ENCODE measurements at places on chromosomes 11 and 22.
A peak's percentile ranks its signal among the peaks of the same experiment; 100 is the strongest.

- peak; percentile 61 for DNase-seq
These were observed 7.7 kb downstream of the ARAP1 start for GRCh38 chr11:72744474-72744873.

GRCh38 chr22:23817146-23817545 lies 21.7 kb downstream of the DERL3 start:
- DNase-seq = no peak

DNA sequence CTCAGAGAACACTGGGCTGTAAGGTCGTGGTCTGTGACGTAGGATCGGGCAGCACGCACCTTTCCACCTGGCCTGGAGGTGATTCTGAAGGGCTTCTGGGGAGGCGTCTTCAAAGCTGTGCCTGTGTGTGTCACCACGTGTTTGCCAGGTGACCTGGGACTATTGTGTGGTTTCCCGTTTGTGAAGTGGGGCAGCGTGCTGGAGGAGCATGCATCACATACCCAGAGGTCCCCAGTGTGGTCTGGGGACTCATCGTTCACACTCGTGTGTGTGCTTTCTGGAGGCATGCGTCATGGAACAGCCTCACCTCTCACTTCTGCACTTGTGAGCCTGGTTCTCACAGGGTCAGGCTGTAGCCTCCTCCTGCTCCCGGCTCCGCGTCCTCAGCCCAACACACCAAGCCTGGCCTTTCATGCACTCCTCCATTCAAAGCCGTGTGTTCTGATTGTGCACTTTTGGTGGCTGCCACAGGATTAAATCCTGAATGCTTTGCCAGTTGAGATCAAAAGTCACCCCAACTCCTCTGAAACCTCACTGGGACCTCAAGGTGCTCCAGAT lies 106.3 kb downstream of the KCNQ1OT1 start:
- DNase-seq = no peak

- DNase-seq = no peak
These were observed 44.9 kb downstream of the ARHGAP8 start for GRCh38 chr22:44797181-44797725.

DNA sequence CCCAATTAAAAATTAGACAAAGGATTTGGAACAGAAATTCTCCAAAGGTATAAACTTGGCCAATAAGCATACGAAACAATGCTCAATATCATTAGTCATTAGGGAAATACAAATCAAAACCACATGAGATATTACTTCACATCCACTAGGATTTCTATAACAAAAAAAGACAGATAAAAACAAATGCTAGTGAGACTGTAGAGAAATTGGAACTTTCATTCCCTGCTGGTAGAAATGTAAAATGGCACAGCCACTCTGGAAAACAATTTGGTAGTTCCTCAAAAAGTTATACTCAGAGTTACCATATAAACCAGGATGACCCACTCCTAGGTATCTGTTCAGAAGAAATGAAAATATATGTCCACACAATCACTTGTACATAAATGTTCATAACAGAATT lies 71.6 kb downstream of the RPL27A start:
- DNase-seq = no peak

DNA sequence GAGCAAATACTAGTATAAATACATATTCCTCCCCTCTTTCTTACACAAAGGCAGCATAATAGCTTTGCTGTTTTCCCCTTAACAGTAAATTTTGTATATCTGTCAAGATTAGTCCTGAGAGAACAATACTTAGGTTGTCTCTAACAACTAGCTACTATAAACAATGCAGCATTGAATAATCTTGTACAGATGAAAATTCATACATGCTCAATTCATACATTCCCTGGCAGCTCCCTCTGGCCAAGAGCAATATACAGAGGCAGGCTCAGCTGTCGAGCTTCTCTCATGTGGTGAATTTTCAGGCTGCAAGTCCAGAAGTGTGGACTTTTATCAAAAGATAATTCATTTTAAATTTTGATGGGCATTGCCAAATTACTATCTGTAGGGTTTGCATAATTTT lies 81.2 kb upstream of the PTH start:
- no peak for DNase-seq

DNA sequence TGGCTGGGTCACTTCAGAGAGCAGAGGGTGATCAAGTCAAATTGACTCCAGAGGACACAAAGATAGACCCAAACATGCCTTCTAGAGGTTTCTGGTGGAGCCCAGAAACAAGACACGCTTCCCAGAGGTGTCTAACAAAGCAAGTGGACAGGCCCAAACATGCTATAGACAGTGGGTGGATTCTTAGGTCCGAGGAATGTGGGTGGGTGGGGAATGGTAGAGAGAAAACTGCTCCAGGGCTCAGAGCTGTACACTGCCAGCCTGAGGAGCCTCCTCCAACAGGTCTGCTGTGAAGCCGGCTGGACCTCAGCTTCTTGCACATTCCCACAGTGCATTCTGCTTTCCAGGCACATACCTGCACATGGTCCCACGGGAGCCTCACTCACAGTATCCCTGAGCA lies 116.8 kb upstream of the NECTIN1 start:
- no peak for DNase-seq

DNA sequence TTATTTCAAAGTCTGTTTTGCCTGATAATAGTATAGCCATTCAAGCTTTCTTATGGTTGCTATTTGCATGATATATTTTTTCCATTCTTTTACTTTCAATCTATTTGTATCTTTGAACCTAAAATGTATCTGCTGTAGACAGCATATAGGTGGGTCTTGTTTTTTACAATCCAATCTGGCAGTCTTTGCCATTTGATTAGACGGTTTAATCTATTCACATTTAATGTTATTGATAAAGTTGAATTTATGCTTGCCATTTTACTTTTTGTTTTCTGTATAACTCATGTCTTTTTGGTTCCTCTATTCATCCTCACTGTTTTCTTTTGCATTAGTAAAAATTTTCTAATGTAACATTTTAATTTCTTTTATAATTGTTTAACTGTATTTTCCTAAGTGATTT lies 37.4 kb downstream of the MMP20 start:
- DNase-seq = no peak

GRCh38 chr22:21026783-21027692 lies 5.3 kb downstream of the SLC7A4 start:
- DNase-seq = peak; percentile 85

DNA sequence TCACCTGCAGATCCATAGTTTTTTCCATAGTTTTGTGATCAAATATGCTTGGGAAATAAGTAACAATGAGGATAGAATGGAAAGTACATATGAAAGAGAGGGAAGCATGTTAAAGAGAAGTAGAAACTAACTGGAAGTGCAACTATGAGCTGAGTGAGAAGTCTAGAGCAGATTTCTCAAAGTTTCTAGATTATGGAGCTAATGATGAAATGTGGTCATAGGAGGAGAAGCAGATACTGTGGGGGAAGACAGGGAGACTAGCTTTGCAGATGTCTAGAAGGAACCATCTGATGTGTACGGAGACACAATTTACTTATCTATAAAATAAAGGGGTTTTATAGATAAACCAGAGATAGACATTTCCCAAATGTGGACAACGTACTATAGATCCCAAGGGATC lies 37.1 kb downstream of the RELT start:
- no peak for DNase-seq

DNA sequence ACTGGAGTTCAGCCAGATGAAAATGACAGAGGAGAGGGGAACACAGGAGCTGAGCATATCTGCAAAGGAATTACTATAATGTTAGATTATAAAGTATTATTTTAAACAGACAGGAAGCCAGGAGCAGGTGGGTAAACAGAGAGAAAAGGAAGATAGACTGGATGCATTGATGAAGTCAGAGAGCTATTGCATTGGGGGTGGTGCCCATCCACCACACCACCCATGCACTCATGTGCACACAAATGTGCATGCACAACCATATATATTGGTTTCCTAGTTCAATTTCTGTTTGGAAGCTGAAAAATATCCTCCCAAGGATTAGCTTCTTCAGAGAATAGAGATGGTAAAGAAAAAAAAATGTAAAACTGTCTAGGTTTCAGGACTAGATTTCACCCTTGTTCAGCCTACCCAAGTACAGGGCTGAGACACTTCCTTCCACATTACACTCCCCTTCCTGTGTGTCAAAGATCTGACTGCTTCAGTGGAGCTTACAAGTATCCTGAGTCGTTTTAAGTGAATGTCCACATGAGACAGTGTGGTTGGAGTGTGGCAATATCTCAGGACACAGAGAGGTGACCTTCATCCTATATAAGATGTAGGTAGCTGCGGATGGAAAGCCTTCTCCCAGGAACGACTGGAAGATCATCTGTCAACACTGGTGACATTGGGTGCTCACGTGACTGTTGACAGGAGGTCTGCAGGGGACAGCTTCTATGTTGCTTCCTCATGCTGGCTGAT lies 12.2 kb upstream of the SMPD1 start:
- no peak for DNase-seq

DNA sequence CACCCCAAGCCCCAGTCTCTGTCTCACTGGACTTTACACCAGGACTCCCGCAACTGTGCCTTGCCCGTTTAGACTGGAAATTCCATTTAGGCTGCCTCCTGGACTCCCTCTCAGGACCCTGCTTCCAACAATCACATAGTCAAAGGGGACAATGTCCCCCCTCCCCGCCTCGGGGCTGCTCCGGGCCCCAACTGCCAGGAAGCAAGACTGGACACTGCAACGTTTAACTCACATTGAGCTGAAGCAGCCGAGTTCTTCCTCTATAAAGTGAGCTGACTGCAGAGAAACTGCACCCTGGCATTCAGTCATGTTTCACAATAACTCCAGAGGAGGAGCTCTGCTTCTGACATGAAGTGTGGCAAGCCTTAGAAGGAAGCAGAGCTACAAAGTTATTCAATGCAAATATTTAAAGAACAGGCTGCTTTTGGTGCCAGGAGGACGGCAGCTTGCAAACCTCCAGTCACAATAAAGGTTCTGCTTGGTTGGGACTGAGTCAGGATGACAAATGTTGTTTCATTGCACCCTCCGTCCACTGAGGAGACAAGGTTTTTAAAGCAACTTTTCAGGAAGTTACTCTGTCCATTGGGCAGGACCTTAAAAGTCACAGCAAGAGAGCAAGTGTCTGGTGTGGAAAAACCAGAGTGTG lies 19.9 kb downstream of the PACSIN2 start:
- DNase-seq = peak; percentile 63

DNA sequence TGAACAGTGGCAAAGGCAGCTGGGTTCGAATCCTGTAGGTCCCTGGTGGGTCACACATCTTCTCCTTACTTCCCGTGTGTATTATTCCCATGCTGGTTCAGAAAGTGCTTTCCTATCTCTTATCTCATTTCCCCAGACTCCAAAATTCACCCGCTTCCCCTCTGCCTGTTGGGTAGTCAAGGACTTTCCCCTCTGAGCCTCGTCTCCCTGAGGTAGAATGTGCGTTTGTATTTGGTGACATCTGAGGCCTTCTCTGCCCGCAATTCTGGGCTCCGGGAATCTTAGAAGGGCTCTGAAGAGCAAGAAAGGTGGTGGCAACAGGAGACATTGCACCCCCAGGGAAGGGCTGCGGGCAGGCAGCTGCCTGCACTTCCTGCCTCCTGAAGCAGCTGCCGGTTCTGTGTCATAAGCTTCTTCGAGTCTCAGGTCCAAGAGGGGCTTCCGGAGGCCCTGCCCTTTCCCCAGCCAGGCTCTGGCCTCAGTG lies 5.9 kb downstream of the LRRC32 start:
- no peak for DNase-seq

GRCh38 chr11:73139476-73140198 lies 2.5 kb downstream of the FCHSD2 start:
- no peak for DNase-seq

GRCh38 chr11:111974446-111974845 lies 37.3 kb downstream of the DIXDC1 start:
- no peak for DNase-seq

- no peak for DNase-seq
These were observed 206.4 kb upstream of the E2F8 start for GRCh38 chr11:19447150-19447566.

- DNase-seq = no peak
These were observed 1190.3 kb upstream of the RAG2 start for GRCh38 chr11:37788141-37788877.

DNA sequence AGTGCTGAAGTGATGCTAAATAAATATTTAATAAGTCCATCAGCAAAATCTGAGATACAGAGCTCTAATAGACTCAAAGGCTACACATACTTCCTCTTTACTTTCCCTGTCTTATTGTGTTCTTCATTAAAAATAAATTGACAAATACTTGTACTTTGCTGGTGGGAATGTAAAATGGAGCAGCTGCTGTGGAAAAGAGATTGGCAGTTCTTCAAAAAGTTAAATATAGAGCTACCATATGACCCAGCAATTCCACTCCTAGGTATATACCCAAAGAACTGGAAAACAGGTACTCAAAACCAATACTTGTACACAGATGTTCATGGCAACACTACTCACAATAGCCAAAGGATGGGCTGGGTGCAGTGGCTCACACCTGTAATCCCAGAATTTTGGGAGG lies 76.0 kb downstream of the RBFOX2 start:
- no peak for DNase-seq

- no peak for DNase-seq
These were observed 29.7 kb upstream of the KRTAP5-6 start for GRCh38 chr11:1667121-1667850.

DNA sequence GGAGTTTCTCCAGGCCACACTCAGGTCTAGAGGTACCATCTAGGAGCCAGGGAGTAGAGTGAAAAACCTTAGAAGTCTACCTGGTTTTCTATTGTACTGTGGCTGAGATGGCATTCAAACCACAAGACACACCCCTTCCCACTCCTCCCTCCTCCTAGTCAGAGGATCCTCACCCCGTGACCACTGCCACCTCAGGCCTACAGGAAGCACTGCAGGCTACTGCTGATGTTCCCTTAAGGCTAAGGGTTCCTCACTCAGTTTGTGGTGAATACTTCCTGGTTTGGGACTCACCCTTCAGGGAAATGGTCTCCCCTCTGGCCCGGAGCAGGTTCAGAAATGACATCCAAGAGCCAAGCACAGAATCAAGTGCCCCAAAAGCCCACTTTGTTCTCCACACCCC lies 1293.9 kb downstream of the JRKL start:
- no peak for DNase-seq

Measured in right cardiac atrium (tissue), 5 donors.